CD4-positive, alpha-beta T cell treated with Interleukin-6 for 4 hours (primary cell): ENCODE measurements at places on chromosomes 13 and 19.

- no peak for DNase-seq
These were observed 752 bp downstream of the RPL18A start for GRCh38 chr19:17860331-17860992.

DNA sequence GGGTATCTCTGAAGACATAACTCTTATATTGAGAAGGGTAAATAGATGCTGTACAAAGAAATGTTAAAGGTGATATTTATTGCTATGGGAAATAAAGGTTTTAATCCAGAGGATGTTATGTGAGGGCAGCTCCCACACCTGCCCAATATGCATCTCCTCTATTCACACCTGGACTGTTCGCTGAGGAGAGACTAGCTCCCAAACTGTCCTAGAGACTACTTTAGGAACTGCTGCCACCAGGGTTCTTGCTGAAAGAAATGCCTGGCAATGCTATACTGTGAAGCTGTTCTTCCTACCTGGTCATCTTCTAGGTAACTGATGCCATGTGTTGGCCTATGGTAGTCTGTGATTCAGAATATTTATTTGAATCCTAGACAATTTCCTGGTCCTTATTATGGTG is 1421.5 kb upstream of the SPRY2 start:
- no peak for DNase-seq

- no peak for DNase-seq
These were observed 2.5 kb downstream of the TEX29 start for GRCh38 chr13:111322916-111323331.

- no peak for DNase-seq
These were observed 870.2 kb downstream of the EFNB2 start for GRCh38 chr13:105665284-105665683.

DNA sequence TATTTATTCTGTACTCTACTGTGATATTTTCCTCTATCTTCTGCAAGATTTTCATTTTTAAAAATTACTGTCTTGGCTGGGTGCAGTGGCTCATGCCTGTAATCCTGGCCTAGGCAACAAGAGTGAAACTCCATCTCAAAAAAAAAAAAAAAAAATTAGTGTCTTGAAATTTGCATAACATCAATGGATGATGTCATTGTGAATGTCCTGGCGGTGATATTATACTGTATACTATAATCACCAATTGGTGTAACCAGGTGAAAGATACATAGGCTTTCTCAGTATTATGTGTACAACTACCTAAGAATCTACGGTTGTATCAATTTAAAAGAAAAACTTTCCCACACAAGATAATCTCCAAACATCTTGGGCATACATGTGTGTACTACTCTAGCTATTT is 15.2 kb downstream of the ZNF331 start:
- DNase-seq = no peak

DNA sequence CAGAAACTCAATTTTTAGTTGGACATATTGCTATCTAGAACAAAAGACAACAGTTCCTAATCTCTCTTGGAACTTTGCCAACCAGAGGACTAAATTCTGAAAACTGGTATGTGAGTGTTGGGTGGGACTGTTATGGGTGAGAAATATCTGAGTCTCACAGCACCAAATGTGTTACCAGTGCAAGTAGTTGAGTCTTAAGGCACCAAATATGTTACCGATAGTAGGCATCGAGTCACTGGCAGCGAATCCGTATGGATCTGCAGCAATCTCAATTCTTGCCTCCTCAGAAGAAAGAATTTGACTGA is 575.2 kb downstream of the DACH1 start:
- no peak for DNase-seq

GRCh38 chr13:94967183-94968039 is 255.1 kb upstream of the SOX21 start:
- DNase-seq = no peak

DNA sequence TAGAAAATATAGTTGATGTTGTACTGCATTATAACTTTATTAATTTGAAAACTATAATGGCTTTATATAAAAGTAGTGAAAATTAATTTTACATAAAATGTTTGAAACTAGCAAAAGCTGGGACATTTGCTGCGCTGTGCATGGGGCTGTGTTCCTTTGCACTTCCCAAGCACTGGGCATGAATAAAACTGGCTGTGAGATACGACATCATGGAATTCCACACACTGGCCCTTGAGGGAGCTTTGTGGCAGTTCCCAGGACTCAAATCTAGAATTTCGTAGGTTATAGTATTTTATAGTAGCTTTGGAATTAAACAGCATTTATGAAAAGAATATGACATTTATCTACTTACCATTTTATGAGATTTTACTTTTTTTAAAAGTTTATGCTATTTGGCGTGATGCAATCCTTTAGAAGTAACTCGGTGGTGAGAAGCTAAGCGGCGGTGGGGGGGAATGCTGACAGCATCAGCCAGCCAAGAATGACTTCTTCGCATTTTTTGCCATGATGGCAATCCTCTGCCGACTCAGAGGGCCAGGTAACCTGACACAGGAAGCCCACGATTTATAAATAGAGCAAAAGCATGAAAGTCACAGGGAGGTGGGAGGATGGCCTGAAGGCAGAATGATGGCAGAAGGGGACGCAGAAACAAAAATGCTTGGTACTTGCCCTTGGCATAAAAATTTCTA is 553.5 kb downstream of the MYO16 start:
- no peak for DNase-seq

DNA sequence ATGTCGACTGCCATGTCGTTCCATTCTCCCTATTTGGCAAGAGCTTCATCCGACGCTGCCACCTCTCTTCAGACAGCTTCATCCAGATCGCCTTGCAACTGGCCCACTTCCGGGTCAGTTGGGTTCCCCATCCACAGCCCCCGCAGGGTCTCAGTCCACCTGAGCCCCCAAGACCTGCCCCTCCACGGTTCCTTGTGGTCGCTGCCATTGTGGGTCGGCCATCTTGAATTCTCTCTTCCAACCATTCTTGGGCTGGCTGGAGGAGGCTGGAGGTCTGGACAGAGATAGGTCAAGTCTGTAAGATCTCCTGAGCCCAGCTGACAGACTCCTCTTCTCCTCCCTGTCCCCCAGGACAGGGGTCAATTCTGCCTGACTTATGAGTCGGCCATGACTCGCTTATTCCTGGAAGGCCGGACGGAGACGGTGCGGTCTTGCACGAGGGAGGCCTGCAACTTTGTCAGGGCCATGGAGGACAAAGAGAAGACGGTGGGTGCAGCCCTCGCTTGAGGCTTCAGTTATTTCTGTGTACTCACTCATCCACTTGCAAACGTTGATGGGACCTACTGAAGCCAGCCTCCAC is 19.5 kb downstream of the CPT1C start:
- no peak for DNase-seq

DNA sequence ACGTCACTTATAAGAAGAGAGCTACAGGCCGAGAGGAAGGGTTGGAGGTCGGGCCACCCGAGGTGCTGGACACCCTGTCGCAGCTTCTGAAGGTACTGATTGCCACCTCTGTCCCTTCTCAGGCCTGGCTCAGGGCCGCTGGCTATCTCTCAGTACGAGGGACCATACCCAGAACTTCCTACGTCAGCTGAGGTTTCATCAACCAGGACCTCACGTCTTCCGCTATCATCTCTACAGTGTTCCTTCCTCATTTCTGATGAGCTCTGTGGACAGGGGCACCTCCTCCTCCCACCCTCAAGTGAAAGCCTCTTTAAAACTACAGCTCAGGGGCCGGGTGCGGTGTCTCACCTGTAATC is 58.2 kb upstream of the USE1 start:
- DNase-seq = no peak

DNA sequence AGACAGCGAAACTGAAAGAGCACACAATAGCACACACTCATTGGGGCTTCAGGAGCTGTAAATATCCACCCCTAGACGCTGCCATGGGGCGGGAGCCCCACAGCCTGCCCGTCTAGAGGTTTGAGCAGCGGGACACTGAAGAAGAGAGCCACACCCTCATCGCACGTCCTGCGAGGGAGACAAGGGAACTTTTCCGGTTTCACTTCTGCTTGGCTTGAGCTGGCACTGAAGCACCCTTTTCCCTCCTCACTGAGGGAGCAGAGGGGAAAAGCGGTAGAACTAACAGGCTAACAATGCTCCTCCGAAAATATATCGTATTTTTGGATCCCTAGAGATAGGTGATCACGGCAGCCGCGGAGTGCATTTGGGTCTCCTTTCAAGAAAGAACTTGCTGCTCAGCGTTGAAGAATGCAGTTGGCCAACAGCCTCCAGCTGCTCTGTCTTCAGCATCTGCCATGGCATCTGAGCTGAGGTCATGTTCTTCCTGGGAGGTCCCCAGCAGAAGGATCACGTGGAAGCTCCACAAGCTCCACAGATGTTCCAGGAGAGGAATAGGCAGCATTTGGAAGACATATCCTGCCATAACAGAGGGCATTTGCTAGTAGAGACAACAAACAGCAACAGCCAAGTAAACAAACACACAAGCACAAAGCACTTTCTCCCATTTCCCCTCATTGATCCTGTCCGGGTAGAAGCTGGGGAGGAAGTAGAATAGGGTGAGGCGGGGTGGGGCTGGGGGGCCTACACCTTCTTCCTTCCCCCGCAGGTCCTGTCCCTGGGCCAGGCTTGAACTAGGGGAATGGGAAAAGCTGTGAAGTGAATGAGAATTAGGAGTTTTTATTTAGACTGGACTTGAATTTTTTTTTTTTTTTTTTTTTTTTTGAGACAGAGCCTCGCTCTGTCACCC is 44.8 kb upstream of the ALOX5AP start:
- DNase-seq = peak; percentile 25

DNA sequence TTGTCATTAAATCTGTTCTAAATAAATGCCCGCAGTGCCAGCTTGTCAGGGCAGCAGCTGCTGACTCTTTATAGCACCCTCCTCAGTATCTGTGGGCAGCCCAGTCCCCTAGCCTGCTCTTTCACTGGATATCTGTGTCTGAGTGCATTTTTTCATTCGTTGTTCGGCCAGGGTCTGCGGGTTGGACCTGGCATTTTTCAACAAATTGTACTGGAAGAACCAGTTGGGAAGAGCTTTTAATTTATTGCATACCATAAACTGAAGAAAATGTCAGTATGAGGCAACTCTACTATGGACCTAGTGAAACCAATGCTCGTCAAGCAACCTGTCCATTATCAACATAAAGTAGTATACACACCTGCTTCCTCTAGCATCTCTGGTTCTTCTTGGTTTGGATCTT is 8.6 kb downstream of the NLRP13 start:
- no peak for DNase-seq

GRCh38 chr13:77460195-77460594 is 75.3 kb upstream of the SCEL start:
- DNase-seq = no peak

DNA sequence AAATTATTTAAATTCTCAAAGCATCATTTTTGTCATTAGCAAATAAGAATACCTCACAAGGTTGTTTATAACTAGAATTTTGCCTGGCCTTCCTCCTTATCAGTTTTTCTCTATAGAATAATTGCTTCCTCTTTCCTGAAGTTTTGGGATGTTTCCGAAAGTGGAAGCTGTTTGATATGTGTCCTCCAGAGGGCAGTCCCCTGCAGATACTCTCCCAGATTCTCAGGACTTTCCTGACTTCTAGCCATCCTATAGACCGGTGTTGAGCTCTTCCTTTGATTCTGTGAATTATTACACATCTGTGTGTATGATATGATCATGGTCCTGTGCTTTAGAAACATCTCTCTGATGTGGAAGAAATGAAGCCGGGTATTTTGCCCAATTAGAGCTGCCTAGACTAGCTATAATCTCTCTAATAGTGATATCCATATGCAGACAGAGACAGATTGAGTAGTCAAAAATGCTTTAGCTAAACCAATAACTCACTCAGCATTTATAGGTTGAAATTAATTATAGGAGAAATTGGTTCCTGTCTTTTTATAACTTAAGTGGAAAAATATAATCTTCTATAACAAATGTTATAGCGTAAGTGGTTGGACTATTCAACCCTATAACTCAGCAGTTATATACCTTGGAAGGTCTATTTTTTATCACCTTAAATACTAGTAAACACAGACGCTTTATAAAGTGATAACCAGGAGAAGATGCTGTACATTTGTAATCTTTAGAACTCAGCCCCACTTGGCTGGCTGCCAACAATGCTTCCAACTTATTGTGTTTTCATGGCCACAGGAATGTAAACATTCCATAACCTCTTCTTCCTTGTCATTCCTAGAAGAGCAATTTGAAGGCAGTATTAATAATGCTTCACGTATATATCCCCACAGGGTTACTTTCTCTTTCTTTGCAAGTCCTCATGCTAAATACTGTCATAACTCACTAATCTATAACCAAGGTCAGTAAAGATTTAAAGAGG is 201.0 kb upstream of the RXFP2 start:
- no peak for DNase-seq
